ENCODE measurements at places on chromosomes 6 and 20.
A peak's percentile ranks its signal among the peaks of the same experiment; 100 is the strongest.

GRCh38 chr6:116400328-116400727, 29.6 kb downstream of the DSE start:
- no peak for DNase-seq

DNA sequence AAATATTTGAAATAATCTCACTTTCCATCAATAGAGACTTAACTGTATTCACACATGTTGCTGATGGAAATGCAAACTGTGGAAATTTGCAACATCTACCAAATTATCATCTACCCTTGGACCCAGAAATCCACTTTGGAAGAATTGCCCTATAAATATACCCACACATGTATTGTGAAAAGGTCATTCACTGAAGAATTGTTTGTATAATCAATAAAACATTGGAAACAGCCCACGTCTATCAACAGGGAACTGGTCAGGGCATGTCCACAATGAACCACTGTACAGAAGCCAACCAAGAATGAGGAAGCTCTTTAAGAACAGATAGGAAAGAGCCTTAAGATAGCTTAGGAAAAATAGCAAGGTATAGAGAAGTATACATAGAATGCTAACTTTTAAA, 36.2 kb downstream of the PXDC1 start:
- no peak for DNase-seq

DNA sequence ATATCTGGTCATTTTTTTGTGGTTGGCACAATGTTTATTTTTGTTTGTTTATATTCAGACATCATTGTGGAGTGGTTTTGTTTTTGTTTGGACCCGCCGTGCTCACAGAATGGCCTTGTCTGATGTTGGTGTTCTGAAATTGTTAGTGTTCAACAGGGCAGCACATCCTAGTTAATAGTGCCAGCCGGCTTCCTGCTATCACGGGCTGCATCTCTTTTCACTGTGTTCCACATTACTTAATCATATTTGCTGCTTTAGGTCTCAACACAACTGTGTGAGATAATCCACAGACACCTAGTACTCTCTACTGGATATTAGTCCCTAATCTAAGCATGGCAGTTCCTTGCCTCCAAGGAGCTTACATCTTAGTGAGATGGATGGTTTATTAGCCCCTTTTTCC, 2.8 kb upstream of the EIF2S2 start:
- no peak for DNase-seq

DNA sequence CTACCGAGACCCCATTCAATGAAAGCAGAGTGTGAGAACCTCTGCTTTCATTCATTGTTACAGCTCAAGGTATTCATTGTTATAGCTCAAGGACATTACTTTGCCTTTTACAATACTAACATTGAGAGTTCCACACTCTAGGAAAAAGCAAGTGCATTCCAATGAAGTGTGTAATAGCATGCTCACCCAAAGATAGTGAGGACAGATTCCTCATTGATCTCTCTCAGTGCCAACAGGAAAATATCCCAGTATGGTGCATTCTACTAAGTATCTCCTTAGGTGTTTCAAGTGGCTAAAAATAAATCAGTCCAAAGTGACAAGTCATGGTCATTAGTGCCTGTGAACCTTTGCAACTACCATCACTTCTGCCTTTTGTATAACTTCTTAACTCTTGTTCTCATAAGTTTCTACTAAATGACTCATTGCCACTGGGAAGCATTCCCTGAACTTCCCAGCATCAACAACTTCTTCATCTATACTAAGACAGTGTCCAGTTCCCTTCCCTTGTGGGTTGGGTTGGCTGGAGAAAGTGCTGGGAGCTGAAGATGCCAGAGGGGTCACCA, 140.7 kb upstream of the STXBP5 start:
- no peak for DNase-seq

DNA sequence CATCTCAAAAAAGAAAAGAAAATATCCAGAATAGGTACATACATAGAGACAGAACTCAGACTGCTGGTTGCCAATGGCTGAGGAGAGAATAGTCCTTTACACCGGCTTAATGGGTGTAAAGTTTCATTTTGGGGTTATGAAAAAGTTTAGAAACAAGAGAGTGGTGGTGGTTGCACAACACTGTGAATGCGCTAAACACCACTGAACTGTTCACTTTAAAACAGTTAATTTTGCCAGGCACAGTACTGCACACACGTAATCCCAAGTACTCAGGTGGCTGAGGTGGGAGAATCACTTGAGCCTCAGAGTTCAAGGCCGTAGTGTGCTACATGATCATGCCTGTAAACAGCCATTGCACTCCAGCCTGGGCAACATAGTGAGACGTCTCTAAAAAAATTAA, 7.6 kb downstream of the ILRUN start:
- DNase-seq, result no peak

- DNase-seq, result no peak
Measured at GRCh38 chr6:11042025-11042749, 1.9 kb downstream of the ELOVL2 start.

DNA sequence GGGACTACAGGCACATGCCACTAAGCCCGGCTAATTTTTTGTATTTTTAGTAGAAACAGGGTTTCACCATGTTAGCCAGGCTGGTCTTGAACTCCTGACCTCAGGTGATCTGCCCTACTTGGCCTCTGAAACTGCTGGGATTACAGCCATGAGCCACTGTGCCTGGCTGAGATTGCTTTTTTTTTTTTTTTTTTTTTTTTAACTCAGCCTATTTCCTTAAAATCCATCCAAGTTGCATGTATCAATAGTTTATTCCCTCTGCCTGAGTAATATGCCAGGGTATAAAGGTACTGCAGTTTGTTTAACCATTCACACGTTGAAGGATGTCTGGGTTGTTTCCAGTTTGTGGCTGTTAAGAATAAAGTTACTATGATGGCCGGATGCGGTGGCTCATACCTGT, 10.7 kb downstream of the SLX4IP start:
- DNase-seq, result no peak

GRCh38 chr6:110322874-110323242, 35.3 kb downstream of the METTL24 start:
- DNase-seq, result no peak

DNA sequence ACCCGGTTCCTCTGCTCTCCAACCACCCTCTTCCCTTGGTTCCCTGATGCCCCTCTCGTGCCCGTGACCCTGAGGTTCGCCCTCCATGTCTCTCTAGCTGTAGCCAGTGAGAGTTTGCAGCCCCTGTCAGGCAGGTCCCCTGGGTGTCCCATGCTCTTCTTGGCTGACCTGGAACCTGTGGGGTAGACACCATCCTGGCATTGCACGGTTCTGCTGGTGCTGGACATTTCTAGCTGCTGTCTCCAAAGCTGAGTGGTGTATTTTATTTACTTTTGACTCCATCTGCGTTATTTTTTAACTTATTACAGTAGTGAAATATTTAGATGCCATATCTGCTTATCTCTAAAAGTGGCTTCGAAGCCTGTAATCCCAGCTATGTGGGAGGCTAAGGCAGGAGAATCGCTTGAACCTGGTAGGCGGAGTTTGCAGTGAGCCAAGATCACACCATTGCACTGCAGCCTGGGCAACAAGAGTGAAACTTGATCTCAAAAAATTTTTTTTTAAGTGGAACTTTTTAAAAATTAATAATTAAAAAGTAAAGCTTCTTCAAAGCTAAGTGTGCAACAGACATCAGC, 12.5 kb downstream of the ENTPD6 start:
- no peak for DNase-seq

GRCh38 chr6:110432285-110432900, 17.0 kb upstream of the DDO start:
- no peak for DNase-seq

DNA sequence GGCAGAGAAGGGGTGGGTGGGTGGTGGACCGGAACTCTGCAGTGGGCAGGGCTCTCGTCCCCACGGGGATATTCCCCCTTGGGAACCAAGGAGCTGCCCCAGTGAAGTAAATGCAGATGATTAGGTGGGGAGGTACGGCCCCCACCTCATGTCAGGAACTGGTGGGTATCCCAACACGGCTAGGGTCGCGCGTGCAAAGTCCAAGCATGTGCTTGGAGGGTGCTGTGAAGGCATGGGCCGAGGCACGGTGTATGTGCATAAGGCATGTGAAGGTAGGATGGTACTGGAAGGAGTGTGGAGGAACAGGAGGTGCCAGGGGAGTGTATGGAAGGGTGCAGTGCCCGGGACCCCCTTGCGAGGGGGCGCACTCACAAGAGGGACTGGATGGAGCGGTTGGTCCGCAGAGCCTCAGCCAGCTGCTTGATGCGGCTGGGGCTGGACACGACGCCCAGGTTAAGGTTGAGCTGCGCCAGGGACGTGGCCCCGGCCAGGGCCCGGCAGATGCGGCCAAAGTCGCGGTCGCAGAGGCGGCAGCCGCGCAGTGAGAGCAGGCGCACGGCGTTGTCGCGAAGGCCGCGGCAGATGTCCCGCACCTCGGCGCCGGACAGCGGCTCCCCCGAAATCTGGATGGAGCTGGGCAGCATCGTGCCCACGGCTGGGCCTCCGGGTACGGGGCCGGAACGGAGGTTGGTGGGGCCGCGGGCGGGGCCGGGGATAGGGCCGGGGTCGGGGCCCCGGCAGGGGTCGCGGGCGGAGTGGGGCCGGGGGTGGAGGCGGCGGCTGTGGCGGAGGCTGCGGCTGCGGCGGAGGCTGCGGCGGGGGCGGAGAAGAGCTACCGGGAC, 783 bp downstream of the LRRC73 start:
- DNase-seq, result peak; percentile 28

GRCh38 chr20:8744228-8744844, 324.6 kb upstream of the PLCB4 start:
- no peak for DNase-seq

DNA sequence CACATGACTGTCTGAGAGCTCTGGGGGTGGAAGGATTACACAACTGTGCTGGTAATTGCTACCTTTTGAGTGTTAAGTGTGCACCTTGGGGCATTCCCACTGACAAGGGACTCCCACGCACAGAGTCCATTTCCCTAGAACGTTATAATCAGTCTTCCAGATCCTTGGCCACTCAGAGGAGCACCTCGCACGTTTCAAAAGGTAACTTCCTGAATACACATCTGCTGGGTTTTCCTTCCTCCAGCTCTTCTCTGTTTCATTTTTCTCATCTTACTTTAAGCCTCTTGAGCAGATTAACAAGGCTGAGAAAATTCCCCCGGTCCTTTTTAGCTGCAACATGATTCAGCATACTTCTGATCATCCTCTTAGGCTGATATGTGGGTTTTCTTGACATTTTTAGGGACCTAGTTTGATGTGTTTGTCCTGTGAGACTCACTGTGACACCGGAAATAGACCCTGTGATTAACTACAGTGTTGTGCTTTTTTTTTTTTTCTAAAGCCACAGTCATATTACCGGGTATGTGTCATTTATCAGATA, 98.4 kb upstream of the DUSP22 start:
- no peak for DNase-seq

- no peak for DNase-seq
Measured at GRCh38 chr20:24873025-24873620, 75.9 kb upstream of the CST7 start.

GRCh38 chr20:17863209-17863576, 105.4 kb downstream of the SNX5 start:
- DNase-seq, result no peak

DNA sequence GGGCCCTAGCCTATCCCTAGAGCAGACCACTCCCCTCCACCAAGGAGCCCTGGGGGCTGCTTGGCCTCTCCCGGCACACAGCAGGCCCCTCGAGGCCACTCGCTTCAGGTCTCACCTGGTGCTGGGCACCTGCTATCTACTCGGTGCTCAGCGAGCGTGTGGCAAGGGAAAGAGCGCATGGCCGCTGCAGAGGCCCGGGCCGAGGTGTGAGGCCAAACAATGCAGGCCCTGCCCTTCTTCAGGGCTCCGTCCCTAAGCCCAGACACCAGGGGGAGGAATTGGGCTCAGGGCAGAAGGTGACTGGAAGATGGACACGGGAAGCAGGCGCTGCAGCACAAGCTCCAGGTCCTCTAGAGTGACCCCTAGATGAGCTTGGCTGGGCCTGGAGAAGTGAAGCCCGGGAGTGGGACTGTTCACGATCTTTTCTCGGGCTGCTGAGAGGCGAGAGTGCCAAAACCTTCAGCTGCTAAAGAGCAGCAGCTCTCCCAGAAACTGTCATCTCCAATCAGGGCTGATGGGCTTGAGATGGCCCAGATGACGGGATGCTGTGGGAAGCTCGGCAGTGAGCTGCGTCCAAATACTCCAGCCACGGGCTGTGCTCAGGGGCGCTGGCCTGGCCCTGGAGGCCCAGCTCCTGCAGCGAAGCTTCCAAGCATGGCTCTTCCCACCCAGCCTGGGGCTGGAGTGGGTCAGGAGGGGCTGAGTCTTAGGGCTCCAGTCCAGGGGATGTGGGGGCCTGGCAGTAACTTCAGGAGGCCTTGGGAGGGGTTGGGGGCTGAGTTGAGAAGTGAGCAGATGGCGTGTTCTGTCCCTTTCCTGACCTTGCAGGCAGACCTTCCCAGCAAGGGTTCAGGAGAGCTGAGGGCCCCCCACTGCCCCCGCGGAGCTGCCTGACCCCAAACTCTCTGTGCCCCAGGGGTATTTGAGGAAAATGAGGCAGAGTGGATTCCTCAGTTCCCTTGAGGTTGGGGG, 43.7 kb downstream of the APCDD1L start:
- DNase-seq, result no peak

- no peak for DNase-seq
Measured at GRCh38 chr20:22557403-22558276, 26.7 kb downstream of the FOXA2 start.

DNA sequence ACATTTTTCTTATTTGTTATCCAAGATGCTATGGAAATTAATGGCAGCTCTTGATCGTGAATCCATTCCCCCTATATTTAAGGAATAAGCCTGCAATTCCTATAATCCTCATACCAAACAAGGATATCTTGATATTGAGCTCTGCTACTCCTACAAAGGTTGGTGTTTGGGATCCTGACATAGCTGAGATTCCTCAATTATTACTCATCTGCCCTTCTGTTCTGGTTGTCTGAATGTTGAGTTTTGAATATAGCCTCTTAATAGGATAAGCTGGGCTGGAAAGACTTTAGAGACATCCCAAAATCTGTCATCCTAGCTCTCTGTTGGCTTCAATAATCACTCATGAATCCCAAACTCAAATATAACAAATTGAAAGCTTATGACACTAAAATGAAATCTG, 49.9 kb downstream of the CLIC5 start:
- no peak for DNase-seq

GRCh38 chr6:26105842-26106241, 18.6 kb downstream of the HFE start:
- DNase-seq, result no peak

GRCh38 chr6:84432619-84433018, 205.2 kb upstream of the CEP162 start:
- no peak for DNase-seq

DNA sequence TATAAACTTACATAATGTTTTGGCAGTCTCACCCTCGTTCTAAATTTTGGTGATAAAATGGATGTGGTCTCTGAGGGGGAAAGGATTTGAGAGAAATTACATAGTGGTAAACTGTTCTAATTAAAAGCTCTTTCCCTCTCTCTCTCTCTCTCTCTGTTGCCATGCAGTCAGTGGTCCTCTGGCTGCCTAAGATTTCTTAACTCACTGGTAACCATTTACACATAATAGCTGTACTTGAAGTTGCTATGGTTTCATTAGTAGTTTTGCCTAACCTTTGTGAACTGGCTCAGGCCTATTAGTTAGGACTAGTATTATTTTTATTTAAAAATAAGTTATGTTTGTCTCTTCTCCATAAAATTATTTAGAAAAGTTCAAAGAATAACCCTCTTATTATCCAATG, 42.0 kb downstream of the MAPK14 start:
- DNase-seq, result no peak

GRCh38 chr6:2129182-2129621, 116.2 kb downstream of the GMDS start:
- DNase-seq, result no peak

GRCh38 chr6:45997875-45998506, 17.7 kb downstream of the CLIC5 start:
- no peak for DNase-seq

- DNase-seq, result no peak
Measured at GRCh38 chr6:30886897-30887255, 2.6 kb downstream of the DDR1 start.

Measured in neural crest cell (in vitro differentiated cells).